OCI-M1 (cell line): ENCODE measurements at places on chromosomes 3 and 15.
A peak's percentile ranks its signal among the peaks of the same experiment; 100 is the strongest.

DNA sequence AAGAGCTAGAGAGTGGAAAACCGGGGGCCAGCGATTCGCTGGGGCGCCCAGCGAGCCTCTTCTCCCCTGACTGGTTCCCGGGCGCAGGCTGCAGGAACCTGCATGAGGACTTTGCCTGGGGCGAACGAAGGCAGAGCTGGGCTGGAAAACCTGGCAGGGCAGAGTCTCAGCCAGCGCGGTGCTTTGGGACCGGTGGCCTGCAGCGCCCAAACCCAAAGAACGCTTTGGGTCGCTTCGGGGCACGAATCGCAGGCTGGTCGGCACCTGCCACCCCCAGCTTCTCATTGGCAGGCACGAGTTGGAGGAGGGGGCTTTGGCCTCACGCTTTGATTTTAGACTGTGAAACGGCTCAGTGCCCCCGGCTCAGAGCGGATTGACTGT is 3.0 kb downstream of the ONECUT1 start:
- no peak for DNase-seq

DNA sequence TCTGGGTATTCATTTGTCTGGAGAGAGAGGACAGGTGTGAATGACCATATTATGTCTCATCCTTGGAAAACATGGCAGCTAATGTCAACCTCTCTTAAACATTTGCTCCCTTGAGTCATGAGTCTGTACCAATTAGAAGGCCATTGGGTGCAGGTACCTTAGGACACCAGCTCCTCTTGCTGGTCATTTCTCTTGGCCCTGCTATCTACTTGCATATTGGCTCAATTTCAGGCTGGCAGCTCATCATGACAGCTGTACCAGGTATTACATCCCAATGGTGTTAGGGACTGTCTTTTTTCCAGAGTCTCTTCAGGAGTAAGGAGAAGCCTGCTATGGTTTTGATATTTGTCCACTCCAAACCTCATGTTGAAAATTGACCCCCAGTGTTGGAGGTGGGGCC is 92.2 kb upstream of the ANKRD28 start:
- DNase-seq, result no peak

- DNase-seq, result no peak
Measured at GRCh38 chr3:105965384-105965783, 96.6 kb upstream of the CBLB start.

DNA sequence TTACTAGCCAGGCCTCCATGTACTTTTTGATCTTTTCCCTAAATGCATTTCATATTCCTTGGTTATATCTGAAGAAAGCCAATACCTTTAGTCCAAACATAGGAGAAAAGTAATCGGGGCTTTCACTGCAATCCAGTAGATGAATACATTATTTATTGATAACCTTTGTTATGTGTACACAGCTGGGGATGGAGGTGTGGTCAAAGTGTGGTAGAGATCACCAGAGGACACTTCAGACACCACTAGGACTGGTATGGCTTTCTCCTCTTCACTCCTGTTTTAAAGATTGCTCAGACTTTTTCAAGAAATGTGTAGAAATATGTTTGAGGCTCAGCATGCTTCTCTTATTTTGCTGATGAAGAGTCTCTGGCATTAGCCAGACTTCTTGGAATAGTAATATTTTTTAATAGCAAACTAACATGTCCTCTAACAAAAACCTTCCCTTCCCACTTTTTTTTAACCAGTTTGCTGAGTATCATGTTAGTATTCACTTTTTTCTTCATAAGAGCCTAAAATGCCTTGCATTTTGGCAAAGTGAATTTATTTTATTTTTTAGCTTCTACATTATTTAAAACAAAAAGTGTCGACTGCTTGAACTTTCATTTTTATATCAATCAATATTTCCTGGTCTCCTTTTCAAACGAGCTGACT is 65.6 kb upstream of the MBNL1 start:
- peak; percentile 72 for DNase-seq

GRCh38 chr3:26713091-26713490 is 90.5 kb downstream of the LRRC3B start:
- no peak for DNase-seq

- DNase-seq, result no peak
Measured at GRCh38 chr3:65582012-65582717, 456.6 kb downstream of the MAGI1 start.

GRCh38 chr15:65337436-65338070 is 33.1 kb downstream of the RNU5B-1 start:
- DNase-seq, result no peak

DNA sequence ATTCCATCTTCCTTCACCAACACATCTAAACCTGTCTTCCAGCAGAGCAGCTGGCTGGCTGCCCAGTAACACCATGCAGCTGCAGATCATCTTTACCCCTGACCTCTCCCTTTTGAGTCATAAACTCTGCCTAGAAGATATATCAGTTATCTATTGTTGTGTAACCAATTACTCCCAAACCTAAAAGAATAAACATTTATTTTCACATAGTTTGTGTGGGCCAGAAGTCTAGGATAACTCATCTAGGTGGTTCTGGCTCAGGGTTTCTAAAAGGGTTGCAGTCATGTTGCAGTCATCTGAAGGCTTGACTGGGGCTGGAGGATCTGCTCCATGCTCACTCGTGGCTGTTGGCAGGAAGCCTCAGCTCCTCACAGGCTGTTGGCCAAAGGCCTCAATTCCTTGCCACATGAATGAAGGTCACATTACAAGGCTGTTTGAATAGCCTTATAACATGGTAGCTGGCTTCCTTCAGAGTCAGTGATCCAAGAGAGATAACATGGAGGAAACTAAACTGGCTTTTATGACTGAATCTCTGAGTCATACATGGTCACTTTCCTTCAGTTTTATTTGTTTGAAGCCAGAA is 92.8 kb downstream of the GOLIM4 start:
- DNase-seq, result peak; percentile 58

- DNase-seq, result no peak
Measured at GRCh38 chr15:41182266-41182665, 48.3 kb downstream of the EXD1 start.

DNA sequence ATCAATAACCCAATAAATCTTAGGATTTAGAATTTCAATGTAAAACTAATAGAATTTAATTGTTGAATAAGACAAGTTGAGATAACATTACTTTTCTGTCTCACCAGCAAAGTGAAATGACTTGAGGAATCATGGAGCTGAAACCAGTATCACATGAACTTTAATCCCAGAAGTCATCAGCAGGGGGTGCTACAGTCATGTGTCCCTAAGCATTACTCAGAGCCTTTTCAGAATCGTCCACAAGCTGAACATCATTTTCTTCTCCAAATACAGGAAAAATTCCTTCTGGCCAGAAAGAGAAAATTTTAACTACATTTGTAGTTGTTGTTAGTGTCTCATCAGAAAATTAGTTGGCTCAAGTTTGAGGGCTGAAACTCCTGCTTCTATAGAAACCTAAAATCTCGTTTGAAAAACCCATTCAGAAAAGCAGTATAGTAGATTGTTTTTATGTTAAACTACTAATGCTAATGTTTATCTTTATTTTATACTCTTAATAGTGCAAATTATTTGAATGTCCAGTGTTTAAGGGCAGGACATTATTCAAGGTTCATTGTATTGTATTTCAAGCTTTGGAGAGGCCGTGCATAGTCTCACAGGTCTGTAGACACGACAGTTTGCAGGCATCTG is 384.1 kb downstream of the PLOD2 start:
- DNase-seq, result peak; percentile 85

GRCh38 chr3:127740136-127740915 is 67.6 kb downstream of the ABTB1 start:
- DNase-seq, result no peak

GRCh38 chr15:62492900-62493299 is 327.8 kb upstream of the C2CD4B start:
- DNase-seq, result no peak

- no peak for DNase-seq
Measured at GRCh38 chr3:72229952-72230351, 445.0 kb upstream of the PROK2 start.

- peak; percentile 28 for DNase-seq
Measured at GRCh38 chr3:4629095-4630007, 136.2 kb downstream of the ITPR1 start.

DNA sequence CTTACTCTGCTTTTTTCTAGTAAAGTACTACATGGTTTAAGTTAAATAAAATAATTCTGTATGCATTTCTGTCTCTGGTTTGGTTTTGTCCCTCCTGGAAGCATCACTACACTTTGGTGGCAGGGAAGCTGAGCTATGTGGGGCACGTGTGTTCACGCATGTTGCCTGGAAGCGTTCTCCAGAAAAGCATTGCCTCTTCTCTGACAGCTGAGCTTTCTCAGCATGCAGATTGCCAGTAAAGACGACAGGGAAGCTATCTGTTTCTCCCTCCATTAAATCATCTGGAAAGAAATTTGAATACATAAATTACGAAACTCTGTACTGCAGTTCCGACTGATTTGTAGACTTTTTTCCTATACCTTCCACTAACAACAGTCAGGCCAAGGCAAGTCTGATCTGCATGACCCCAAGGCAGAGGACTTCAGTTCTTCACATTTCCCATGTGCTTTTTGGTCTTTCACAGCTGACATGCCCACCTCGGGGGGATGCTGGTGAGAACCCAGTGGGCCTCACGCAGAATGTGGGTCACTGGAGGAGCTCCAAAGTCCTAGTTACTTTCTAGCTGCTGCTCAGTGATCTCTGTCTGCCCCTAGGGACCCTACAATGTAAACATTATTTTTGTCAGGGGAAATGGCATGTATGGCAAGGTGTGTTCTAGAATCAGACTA is 43.0 kb downstream of the PGPEP1L start:
- DNase-seq, result no peak

DNA sequence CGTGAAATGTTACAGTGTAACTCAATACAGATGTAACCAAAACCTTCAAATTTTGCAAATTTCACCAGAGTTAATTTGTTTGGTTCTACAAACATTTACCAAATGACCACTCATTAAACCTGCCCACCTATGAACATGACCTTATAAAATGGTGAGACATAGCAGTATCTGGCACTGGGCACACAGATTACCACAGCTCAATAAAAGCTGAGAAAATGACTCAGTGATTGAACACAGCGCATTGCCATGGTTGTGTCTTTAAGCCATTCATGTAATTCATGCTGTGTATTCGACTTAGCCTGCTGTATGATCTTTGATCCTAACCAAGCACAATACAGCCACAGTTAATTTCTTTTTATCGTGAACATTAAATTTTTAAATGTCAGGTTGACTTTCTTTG is 11.3 kb downstream of the PPARG start:
- DNase-seq, result no peak
